ENCODE measurements at places on chromosomes 5 and 9.

- no peak for DNase-seq
Observed at GRCh38 chr9:98481676-98482075, 226.2 kb upstream of the TBC1D2 start.

DNA sequence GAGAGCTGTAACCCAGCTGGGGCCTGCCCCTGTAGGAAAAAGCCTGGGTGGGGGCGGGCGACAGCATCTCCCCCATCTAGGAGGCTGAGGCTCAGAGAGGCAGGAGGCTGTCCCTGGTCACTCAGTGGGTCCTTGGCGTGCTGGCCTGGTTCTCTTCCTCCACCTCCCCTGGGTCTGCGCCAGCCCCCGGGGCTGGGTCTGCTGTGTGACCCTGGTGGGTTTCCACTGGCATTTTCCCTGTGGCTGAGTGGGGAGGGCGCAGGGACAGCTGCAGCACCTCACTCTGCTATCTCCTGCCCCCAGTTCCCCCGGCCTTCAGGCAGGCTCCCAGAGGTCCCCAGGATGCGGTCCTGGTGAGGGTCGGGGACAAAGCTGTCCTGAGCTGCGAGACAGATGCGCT, 59.5 kb upstream of the ASS1 start:
- no peak for DNase-seq

GRCh38 chr9:128136816-128137793, 9.6 kb upstream of the PTGES2 start:
- DNase-seq, result no peak

- no peak for DNase-seq
Observed at GRCh38 chr5:112342389-112342788, 76.7 kb downstream of the EPB41L4A start.

DNA sequence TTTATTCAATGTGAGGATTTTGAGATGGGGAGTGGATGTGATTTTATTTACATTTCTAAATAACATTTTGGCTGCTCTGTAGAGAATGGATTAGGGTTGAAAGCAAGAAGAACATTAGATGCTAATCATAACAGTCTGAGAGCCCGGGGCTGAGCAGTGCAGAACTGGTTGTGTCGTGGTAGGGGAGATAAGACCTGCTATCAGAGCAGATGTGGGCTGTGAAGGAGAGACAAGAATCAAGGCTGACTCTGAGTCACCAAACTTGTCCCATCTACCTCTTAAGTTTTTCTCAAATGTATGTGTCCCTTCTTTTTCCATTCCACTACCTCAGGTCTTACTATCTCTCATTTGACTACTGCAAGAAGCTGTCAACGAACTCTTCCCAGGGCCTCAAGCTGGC, 35.4 kb upstream of the SLC28A3 start:
- no peak for DNase-seq

DNA sequence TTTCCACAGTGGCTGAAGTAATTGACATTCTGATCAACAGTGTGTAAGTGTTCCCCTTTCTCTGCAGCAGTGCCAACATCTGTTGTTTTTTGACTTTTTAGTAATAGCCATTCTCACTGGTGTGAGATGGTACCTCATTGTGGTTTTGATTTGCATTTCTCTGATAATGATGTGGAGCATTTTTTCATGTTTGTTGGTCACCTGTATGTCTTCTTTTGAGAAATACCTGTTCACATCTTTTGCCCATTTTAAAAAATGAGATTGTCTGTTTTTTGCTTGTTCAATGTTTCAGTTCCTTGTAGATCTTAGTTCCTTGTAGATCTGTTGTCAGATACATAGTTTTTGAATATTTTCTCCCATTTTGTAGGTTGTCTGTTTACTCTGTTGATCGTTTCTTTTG, 162.5 kb upstream of the PITX1 start:
- no peak for DNase-seq

DNA sequence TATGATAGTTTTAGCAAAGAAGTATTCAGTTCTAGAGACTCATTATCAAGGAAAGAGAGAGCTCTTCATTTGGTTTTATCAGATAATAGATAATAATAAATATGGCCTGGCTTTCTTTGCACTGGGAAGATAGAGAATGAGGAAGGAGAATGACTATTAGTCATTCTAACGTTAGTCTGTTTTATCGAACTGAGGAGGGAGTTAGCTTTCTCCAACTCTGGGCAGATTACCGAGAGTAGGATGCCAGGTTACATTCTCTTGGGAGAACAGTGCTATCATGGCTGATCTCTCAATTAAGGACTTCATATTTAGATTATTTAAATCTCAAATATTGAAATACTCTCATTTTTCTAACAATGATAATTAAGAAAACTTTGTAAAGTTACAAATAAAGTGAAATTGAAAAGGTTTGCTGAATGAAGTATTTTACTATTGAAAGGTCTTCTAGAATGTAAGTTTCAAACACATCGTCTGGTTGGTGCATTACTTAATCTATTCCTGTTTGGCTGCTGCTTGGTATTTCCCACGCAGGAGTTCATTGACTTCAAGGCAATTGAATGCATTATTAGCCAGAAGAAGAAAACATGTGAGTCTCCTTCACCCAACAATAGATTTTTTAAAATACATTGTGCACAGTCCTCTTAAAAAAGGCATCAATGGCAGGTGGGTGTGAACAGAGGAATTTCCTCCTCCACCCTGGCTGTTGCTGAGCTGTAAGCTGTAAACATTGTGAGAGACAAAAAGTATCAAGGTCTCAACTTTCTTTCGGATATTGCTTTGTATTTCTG, 140.8 kb downstream of the C9orf152 start:
- no peak for DNase-seq

GRCh38 chr9:39587844-39588499, 232.5 kb downstream of the SPATA31A1 start:
- DNase-seq, result no peak

- DNase-seq, result no peak
Observed at GRCh38 chr5:14265570-14265969, 122.4 kb downstream of the TRIO start.

DNA sequence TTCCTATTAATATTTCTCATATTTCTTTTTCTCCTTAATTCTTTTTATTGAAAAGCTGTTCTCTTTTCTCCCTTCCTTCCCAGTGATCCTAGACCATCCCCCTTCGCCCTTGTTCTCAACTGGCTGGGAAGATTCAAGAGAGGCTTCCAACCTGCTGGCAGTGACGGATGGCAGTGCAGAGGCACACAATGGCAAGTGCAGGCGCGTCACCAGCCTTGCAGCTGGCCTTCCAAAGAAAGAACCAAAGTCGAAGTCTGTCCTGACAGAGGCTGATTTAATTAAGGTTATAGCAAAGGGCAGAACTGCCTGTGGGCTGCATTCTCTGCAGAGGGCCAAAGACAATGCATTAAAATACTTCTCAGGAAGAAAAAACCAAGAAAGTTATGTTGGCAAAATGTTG, 7.4 kb downstream of the CEMIP2 start:
- no peak for DNase-seq

GRCh38 chr9:115914291-115914690, 239.3 kb upstream of the PAPPA start:
- no peak for DNase-seq

DNA sequence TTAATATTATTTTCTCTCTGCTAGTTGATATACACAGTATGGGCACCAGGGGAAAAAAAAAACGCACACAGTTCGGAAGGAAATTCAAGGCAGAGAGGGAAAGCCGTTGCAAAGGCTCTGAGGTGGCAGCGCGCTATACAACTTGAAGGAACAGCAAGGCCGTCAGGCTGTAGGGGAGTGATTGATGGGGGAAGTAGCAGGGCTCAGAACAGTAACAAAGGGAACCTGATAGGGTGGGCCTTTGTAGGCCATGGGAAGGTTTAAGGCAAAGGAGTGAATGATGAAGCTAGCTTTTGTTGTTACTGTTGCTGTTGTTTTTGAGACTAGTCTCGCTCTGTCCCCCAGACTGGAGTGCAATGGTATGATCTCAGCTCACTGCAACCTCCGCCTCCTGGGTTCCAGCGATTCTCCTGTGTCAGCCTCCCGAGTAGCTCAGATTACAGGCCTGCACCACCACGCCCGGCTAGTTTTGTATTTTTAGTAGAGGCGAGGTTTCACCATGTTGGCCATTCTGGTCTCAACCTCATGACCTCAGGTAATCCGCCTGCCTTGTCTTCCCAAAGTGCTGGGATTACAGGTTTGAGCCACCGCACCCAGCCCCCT, 27.0 kb downstream of the AQP7 start:
- no peak for DNase-seq

- no peak for DNase-seq
Observed at GRCh38 chr9:13596383-13596970, 317.0 kb upstream of the MPDZ start.

GRCh38 chr9:137128862-137129455, 10.0 kb upstream of the GRIN1 start:
- no peak for DNase-seq

GRCh38 chr9:128001779-128002298, 21.1 kb upstream of the EEIG1 start:
- DNase-seq, result no peak

- no peak for DNase-seq
Observed at GRCh38 chr5:81516091-81516490, 122.2 kb upstream of the ACOT12 start.

DNA sequence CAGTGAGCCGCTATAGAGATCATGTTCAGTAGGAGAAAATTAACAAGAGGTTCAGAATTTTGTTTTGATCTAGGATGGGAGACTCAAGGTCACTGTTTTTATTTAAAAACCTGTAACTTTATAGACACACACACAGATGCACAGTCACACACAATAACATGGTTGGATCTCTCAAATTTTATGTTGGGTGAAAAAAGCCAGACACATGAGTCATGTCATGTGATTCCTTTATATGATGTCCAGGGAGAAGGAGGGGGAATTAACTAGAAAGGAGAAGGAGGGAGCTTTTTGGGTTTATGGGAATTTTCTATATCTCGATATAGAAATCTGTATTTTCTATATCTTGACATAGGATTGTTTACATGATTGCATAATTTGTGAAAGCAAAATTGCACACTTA, 17.1 kb downstream of the C6 start:
- no peak for DNase-seq

GRCh38 chr5:81802020-81802419, 51.1 kb upstream of the SSBP2 start:
- DNase-seq, result no peak

DNA sequence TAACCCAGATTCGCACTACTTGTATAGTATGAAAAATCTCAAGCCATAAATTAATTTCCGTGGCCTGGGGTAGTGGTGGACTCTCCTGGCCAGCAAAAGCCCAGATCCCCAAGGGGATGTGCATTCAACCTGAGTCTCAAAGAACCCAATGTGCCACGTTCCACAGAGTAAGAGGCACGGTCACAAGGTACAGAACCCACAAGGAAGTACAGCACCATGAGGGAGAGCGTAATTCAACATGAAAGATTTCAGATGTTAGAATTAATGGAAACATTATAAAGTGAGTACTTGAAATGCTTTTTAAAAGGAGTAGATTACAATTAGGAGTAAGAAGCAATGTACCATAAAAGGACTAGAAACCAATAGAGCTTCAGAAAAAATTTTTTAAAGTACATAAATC, 23.4 kb downstream of the SRD5A1 start:
- no peak for DNase-seq

GRCh38 chr5:153626836-153627235, 136.4 kb downstream of the GRIA1 start:
- DNase-seq, result no peak

GRCh38 chr5:123874600-123875201, 362.7 kb downstream of the CSNK1G3 start:
- no peak for DNase-seq

GRCh38 chr9:74908665-74909064, 20.9 kb upstream of the TRPM6 start:
- no peak for DNase-seq

DNA sequence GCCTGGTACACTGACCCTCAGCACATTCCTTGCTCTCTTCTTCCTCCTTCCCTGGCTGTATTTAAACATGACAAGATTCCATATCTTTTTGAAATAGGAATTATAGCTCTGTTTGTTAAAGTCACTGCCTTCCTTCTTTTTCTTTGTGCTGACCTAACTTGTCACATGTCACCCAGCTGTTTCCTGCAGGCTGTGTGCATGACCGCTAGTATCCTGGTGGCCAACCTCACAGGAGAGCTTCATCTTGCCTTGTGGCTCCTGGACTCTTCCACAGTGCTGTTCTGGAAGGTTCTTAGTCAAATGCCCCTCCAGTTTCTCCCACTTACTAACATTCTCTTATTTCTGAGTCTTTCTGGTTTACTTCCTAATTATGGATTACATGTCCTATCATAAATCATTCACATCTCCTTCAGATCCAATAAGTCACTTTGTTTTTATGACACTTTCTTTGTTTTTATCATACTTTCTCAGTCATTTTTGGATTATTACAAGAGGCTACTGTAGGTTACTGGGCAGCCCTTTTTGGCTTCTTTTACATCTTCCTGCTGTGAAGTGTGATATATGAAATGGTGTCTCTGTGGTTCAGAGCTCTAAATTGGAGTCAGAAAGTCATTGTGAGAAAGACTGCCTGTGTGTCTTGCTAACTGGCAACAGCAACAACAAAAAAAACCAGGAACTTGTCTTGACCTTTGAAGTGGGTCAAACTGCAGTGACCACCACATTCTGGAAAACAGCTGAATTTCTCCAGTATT, 463.6 kb upstream of the DAP start:
- DNase-seq, result no peak

- DNase-seq, result no peak
Observed at GRCh38 chr5:42390115-42390514, 33.1 kb upstream of the GHR start.

DNA sequence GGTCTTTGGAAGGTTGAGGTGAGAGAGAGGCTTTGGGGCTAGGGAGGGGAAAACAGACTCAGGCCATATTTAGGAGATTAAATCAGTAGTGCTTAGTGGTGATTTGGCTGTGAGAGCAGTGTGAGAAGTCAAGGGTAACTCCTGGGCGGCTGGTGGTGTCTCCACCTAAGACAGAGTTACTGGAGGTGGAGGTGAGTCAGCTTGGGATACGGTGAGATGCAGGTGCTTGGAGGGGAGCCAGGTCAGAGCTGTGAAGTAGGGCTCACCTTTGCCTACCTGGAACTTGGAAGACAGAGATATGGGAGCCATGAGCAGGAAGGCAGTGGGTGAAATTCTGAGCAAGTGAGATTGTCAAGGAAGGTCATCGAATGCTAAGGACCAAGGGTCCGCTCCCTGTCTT, 24.5 kb downstream of the RGS3 start:
- no peak for DNase-seq

- DNase-seq, result no peak
Observed at GRCh38 chr9:130297371-130297770, 31.8 kb downstream of the HMCN2 start.

DNA sequence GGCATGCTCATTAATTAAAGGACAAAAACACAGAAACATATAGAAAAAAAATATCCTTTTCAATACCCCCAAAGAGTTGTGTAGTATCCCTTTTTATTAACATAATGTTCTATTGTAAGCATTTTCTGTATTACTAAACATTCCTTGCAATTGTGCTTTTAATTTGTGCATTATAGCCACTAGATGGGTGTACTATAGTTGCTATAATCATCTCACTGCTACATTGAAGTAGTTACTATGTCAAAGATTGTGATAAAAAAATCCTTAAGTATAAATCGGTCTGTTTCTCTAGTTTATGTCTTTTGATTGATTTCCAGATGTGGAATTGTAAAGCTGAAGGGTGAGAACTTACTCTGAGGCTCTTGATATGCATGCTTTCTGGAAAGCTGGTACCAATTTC, 21.4 kb downstream of the FREM1 start:
- no peak for DNase-seq

Measured in T-helper 17 cell (primary cell).